NCI-H2081 treated with DMSO at 0.1 percent for 48 hours (cell line): ENCODE measurements at places on chromosomes 4 and X.

- DNase-seq: no peak
These were observed 128.8 kb upstream of the GPC4 start for GRCh38 chrX:133544115-133544514.

DNA sequence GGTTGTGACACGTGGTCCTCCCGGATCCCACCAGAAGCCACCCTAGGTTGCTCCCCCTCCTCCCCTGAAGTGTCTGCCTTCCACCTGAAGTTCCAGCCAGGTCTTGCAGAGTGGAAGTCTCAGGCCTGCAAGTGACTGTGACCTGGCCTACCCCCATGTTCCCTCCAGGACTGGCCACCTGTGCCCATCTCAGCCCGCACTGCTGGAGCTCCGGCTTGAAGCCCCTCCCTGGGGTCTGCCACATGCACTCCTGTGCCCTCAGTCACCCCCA is 6.1 kb upstream of the HGFAC start:
- DNase-seq: no peak

DNA sequence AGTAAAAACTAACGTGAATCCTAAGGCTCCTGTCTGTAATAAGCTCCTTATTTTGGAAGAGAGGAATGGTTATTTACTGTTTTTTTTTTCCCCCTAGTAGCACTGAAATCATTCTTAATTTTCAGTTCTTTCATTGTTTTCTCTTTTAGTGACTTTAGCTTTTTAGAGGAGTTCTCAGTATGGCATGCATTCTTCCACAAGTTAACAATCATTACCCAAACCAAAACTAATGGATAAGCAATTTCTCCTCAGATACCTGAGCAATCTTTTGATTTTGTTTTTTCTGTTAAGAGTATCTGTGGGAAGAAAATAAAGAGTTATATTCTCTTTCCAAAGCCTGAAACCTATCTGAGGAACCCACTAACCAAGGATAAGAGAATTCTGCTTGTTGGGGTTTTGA is 16.7 kb upstream of the PPA2 start:
- DNase-seq: no peak

DNA sequence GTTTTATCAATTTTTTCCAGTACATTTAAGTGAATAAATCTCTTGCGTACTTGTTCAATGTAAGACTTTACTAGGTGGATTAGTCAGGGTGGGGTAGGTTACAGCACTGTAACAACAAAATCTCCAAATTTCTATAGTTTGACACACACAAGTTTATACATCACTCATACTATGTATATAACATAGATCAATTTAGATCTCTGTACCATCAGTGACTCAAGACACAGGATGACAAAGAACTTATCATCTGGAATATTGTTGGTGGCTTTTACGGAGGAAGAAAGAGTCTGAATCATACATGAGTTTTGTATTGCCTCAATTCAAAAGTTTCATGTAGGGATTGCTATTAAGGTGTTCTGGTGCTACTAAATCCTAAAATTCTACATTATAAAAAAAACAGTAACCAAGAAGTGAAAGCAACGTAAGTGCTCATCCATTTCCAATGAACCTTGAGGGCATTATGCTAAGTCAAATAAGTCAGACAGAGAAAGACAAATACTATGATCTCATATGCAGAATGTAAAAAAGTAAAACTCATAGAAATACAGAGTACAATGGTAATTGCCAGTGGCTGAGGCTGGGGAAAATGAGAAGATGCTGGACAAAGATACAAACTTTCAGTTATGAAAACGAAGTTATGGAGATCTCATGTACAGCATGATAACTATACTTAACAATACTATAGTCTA is 98.0 kb upstream of the DKK2 start:
- DNase-seq: no peak

- DNase-seq: no peak
These were observed 6.0 kb downstream of the NDST4 start for GRCh38 chr4:115107411-115107810.

DNA sequence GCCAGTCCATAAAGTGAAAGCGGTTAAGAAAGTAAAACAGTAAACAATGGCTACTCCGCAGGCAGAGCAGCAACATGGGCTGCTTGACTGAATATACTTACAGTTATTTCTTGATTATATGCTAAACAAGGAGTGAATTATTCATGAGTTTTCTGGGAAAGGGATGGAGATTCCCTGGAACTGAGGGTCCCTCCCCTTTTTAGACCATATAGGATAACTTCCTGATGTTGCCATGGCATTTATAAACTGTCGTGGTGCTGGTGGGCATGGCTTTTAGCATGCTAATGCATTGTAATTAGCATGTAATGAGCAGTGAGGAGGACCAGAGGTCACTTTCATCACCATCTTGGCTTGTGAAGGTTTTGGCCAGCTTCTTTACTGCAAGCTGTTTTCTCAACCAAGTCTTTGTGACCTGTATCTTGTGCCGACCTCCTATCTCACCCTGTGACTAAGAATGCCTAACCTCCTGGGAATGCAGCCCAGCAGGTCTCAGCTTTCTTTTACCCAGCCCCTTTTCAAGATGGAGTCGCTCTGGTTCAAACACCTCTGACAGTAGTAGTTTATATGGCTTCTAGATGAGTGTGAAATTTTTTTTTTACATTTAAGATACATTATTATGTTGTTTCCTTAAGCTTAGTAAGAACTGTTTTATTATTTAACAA is 514.8 kb upstream of the TENM3 start:
- no peak for DNase-seq

GRCh38 chr4:105707782-105708180 is 708 bp downstream of the INTS12 start:
- no peak for DNase-seq

GRCh38 chr4:104532677-104533076 is 38.0 kb upstream of the CXXC4 start:
- no peak for DNase-seq

GRCh38 chr4:161172396-161173026 is 991.3 kb downstream of the FSTL5 start:
- DNase-seq: no peak

GRCh38 chr4:8167291-8167690 is 8.7 kb upstream of the ABLIM2 start:
- DNase-seq: no peak

DNA sequence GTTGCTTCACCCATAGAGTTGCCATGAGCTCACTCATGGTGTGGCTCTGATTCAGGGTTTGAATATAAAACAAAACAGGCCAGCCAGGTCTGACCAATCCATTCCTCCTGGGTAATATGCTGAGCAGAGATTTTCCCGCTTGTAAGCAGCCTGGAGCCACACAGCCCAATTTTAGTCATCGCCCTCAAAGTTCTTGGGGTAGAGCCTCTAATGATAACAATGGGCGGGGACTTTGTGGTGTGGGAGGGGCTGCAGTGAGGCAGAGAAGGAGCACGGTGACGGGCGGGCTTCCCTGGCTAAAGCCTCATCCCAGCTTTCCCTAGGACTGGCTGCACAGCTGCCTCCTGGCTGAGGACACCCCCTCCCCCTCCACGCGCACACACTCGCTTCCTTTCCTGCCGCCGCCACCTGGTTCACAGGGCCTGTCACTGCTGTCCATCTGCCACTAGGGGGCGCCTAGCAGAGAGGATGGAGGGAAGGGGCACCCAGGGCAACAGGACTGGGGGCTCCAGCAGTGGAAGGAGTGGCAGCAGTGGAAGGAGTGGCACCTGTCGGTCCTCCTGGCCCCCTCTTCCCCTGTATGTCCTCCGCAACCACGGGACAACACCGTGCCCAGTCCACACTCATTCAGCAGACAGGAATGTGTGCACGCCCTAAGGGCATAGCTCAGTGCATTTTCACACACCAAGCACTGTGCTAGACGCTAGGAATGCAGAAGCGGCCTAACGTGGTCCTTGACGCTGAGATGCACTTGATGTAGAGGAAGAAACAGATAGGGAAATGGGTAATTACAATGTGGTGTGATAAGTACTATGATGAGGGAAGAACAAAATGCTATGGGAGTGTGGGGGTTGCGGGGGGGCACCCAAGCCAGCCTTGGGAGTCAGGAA is 26.8 kb downstream of the PRPS1 start:
- no peak for DNase-seq

DNA sequence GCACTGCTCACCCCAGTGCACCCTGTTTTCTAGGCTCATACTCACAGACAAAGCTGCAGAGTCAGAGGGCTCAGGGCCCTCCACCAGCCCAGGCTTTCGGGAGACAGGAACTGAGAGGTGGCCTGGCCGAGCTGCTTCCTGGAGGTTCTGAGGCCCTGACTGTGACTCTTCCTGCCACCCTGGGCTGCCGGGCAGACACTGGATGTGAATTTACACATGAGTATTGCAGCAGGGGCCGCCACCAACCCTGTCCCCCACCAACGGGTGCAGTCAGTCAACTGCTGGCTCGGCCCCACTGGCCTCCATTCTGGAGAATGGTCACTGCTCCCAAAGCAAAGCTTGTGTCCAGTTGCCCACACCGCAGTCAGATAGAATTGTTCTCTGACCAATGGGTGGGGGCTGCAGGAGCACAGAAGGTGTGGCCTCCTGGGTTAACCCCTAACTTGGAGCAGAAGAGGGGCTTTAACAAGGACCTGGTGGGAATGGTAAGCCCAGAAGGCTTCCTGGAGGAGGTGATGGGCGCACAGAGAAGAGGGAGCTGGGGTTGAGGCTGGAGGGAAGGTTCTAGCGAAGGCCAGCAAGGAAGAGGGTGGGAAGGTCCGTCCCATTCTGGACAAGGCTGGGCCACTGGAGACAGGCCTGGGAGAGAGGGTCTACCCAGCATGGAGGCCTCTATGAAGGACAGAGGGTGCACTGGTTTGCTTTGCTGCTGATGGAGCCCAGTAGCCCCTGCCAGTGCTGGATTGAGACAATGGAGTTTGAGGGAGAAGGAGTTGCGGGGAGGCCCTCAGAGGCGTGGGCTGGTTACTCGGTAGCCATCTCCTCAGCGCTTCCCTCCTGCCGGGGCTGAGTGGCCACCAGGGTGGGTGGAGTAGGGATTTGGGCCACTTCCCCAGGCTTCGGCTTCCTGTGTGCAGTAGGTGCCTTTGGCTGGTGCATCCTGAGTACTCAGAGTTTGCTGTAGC is 135.3 kb downstream of the CPZ start:
- no peak for DNase-seq

GRCh38 chrX:67780694-67781109 is 236.9 kb downstream of the AR start:
- DNase-seq: no peak

DNA sequence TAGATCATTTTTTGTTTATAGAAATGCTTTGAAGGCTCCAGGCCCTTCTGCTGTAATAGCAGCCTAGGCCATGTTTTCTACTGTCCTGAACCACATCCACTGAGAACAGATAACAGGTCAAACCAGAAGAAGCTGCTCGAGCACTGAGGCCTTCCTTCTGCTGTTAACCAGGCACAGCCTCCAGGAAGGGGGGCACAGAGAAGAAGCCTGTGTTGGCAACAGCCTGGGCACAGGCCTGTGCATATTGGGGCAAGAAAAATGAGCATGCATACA is 37.4 kb upstream of the PDK3 start:
- DNase-seq: no peak

DNA sequence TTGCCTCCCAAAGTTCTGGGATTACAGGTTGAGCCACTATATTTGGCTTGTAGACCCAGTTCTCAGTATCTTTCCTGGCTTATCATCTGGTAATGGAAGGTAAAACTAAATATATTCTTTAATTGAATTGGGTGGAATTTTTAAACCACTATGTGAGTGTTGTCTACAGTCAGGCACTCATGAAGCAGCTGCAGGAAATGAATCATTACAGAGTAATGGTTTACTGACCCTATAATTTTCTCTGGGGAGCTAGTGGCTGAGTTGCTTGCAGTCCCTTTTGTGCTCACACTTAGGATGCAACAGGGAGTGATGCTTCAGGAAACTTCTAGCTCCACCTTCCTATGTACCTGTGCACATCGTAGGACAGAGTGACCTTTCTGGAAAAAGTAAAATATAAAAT is 4.1 kb upstream of the UGT2B7 start:
- DNase-seq: peak; percentile 36

DNA sequence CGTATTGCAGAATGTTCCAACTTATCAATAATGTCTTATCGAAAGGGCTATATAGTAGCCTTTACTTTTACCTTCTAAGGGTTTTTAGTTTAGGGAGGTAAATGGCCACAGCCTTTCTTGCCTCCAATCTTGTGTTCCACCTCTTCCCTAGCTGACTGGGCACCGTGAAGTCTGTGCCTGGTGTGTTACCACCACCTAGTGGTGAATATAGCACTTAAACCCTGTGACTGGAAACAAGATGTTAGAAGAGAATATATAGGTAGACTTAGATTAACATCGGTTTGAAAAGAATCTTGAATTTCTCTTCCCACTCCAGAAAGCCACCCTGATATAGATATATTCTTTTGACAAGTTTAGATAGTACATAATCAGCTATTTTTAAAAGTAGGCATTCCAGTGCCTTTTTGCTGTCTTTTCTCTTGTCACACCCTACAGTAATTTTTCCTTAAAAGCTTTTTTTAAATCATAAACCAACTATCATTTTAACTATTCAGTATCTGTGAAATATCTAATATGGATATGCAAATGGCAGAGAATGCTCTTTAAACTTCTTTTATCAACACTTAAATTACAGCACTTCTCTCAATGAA is 27.8 kb upstream of the ADH7 start:
- DNase-seq: no peak

DNA sequence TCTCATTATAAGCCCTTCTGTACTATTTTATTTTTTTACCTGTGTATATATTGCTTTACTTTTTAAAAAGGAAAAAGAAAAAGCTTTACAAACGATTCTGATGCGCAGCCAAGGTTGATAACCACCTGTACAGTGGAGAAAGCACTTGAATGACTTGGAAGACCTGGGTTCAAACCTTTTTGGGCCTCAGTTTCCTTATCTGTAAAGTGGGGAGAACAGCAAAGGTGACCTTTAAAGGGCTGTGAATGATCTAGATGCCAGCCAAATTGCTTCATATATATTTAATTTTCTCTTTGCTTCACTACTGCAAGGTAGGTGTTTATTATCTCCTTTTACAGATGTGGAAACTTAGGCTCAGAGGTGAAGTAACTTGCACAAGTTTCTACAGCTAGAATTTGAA is 45.0 kb downstream of the SMC1A start:
- no peak for DNase-seq

DNA sequence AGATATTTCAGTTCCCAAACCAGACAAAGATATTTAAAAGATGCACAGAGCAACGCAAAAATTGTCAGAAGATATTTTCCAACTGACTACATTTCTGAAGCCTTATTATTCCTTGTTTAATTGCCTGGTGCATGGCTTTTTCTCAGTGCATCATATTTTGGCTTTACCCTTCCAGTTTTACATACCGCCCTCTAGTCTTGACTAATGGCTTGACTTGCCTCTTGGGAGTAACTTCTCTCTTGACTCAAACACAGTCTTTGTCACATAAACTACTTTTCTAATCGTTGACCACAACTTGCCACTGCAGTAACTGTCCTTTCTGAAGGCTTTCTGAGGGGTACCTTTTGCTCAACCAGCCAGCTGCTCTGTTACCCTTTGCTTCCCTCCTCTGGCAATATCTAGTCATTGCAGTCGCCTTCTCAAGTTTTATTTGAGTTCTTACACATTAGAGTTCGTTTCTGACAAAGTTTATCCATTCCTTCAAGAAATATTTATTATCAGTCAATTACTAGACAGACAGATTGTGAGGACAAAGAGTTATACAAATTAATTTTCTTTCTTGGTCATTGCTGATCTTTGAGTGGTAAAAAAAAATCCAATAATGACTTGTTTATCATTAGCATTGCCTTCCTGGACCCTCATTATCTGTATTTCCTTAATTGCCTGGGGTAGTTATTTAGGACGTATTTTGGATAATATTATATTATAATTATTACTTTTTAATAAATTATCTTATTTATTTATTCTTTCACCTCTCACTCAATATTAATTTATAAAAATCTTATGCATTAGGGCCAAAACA is 506.9 kb upstream of the PCDH10 start:
- no peak for DNase-seq

- no peak for DNase-seq
These were observed 31.5 kb downstream of the TMEM184C start for GRCh38 chr4:147648656-147649055.
